ENCODE measurements at places on chromosomes 16 and 17. TPM values are rescaled to one million over a fixed set of nuclear protein-coding genes. Genes with fewer than 3 reads are reported as not detected.

Gene CES2
- total RNA-seq, result 8.3 TPM

Gene VWA3A
- total RNA-seq, result 0.24 TPM

Gene CETP
- total RNA-seq, result not detected

- DNase-seq, result no peak
Measured at GRCh38 chr17:43383826-43384475, 14.8 kb upstream of the ARL4D start.

GRCh38 chr17:79667746-79668145, 56.9 kb upstream of the RBFOX3 start:
- peak; percentile 17 for DNase-seq

GRCh38 chr17:78844301-78845005, 3.8 kb upstream of the USP36 start:
- DNase-seq, result no peak

GRCh38 chr16:26658486-26658885, 408.2 kb upstream of the C16orf82 start:
- no peak for DNase-seq

Data from H7 (cell line).